ENCODE measurements at places on chromosomes 12 and 14.

- H3K27ac ChIP-seq, result peak overlapping the region; percentile 72
- H3K27me3 ChIP-seq, result peaks cover 11% of the 10 kb centered on the region
- no peak for DNase-seq
- peaks cover 4% of the 10 kb centered on the region for H3K36me3 ChIP-seq
- peaks cover 9% of the 10 kb centered on the region for H3K4me1 ChIP-seq
Measured at GRCh38 chr12:93669452-93669851, 7.7 kb upstream of the CRADD start.

- H3K27ac ChIP-seq, result no peak overlapping the region
- no peak for DNase-seq
- H3K36me3 ChIP-seq, result peaks cover 5% of the 10 kb centered on the region
Measured at GRCh38 chr12:4178424-4179170, 95.0 kb upstream of the CCND2 start.

GRCh38 chr12:62846491-62846890 is 88.5 kb downstream of the PPM1H start:
- H3K4me1 ChIP-seq, result no peaks in the 10 kb centered on the region
- no peak overlapping the region for H3K4me3 ChIP-seq
- peaks cover 4% of the 10 kb centered on the region for H3K27me3 ChIP-seq
- DNase-seq, result no peak

GRCh38 chr12:111367661-111368221 is 1.2 kb downstream of the PHETA1 start:
- H3K36me3 ChIP-seq, result peaks cover 13% of the 10 kb centered on the region
- DNase-seq, result no peak
- no peak overlapping the region for H3K27ac ChIP-seq
- peaks cover 30% of the 10 kb centered on the region for H3K4me1 ChIP-seq
- peak overlapping the region; percentile 89 for H3K4me3 ChIP-seq

DNA sequence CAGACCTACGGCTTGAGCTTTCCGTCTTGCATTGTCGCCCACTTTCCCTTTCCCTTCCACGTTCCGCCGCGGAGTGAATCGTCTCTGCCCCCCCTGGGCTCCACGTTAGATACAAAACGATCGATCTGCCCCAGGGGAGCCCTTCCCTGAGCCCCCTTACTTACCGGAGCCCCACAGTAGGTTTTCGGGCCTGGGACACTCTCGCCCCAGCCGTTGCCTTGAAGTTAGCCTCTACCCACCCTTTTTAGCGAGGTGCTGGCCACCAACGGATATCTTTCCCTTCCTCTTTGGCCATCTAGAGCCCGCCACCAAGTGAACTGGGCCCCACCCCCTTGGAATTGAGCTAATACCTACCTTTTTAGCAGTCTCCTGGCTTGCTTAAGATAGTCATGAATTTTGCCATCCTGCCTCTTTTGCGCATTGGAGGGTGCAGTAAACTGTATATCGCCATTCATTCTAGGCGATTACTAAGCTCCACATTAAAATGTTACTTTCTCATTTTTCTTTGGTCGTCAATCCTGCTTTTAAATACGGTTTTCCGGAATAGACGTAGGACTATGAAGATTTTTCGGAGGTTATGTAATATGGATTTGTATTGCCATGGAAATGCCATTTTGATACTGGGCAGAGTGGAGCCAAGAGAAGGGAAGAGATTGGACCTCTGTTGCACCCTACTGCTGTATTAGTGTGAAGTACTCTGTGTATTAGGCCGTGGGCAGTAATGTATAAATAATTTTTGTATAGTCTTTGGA is 764 bp downstream of the RBM25 start:
- DNase-seq, result no peak
- H3K27me3 ChIP-seq, result no peaks in the 10 kb centered on the region
- no peak overlapping the region for H3K27ac ChIP-seq
- peaks cover 12% of the 10 kb centered on the region for H3K4me1 ChIP-seq

GRCh38 chr14:21455592-21455911 is 371 bp downstream of the CHD8 start:
- peak overlapping the region; percentile 99 for H3K27ac ChIP-seq
- H3K27me3 ChIP-seq, result no peaks in the 10 kb centered on the region
- peak overlapping the region; percentile 99 for H3K4me3 ChIP-seq
- peaks cover 8% of the 10 kb centered on the region for H3K4me1 ChIP-seq
- peaks cover 15% of the 10 kb centered on the region for H3K36me3 ChIP-seq
- DNase-seq, result no peak

GRCh38 chr12:59977779-59978178 is 381.9 kb downstream of the SLC16A7 start:
- H3K4me1 ChIP-seq, result no peaks in the 10 kb centered on the region
- H3K27ac ChIP-seq, result no peak overlapping the region
- no peaks in the 10 kb centered on the region for H3K27me3 ChIP-seq
- DNase-seq, result no peak

GRCh38 chr14:50769863-50770500 is 61.0 kb downstream of the NIN start:
- DNase-seq, result no peak
- H3K27ac ChIP-seq, result peak overlapping the region; percentile 20
- no peaks in the 10 kb centered on the region for H3K27me3 ChIP-seq
- peaks cover 77% of the 10 kb centered on the region for H3K36me3 ChIP-seq
- H3K4me1 ChIP-seq, result peaks cover 23% of the 10 kb centered on the region
- no peak overlapping the region for H3K4me3 ChIP-seq

DNA sequence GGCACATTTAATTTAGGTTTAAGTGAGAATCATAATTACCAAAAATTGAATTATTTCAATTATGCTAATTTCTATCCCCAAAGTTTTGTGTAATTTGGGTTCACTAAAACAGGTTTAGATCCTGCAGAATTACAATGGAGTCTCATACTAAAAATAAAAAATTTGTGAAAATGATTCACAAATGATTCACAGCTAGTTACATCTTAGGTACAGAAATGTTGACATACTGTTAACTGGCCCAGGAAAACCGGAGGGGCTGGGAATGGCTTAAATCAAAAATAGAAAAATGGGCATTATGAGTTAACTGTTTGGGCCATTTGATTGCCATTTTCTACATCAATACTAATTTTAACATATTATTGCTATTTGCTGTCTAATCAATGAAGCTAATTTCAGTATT is 76.1 kb downstream of the RMST start:
- H3K36me3 ChIP-seq, result no peaks in the 10 kb centered on the region
- no peaks in the 10 kb centered on the region for H3K4me1 ChIP-seq
- H3K27ac ChIP-seq, result no peak overlapping the region

DNA sequence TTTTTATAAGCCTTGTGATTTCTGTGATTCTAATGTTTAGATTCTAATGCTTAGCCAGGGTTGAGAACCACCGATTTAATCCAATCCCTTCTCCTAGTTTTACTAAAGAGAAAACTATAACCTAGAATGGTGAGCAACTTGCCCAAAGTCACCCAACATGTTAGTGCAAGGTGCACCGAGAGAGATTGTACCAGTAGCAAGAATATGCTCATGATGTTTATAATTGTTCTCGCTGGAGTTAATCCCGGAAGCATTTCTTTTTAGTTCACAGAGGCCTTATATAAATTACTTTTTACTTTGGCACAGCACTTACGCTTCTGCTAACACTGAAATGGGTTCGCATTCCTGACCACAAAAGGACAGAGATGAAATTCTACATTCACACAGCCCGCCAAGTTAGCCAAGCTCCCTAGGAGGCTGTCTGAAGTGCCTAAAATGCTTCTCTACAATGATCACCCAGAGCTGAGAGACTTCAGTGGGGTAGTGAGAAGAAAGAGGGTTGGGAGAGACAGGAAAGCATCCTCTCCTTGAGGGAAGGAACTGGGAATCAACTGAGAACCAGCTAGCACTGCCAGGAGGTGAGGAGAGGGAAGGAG is 579 bp upstream of the BLOC1S1 start:
- H3K4me3 ChIP-seq, result peak overlapping the region; percentile 93
- H3K27me3 ChIP-seq, result no peaks in the 10 kb centered on the region
- H3K36me3 ChIP-seq, result peaks cover 14% of the 10 kb centered on the region
- H3K27ac ChIP-seq, result peak overlapping the region; percentile 98
- no peak for DNase-seq
- peaks cover 43% of the 10 kb centered on the region for H3K4me1 ChIP-seq

DNA sequence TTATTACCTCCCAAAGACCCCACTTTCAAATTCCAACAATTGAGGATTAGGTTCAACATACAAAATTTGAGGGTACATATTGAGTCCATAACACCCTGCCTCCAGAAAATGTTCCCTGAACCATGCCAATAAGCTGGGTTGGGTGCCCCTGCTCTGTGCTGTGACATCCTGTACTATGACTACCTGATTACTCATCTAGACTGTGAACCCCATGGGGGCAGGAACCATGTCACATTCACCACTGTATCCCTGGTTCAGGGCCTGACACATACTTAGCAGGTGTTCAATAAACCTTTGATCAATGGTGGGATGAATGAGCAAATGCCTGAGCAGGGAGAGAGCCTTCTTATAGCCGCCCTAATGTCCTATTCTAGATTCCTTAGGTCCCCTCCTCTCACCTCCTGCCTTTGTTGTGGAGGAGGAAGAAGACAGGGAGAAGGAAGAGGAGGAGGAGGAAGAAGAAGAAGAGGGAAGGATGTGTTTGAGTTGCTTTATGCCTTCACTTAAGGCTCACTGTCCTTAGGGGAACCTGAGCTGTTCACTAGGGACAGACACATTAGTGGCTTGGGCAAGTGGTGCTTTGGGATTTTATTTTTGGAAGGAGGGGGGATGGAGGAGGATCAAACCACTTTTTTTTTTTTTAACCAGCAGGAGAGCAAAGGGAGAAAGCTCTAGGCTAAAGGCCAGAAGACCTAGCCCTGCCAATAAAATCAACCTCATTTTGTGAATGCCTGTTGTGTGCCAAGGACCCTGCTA is 21.3 kb downstream of the GPR68 start:
- no peak overlapping the region for H3K4me3 ChIP-seq
- H3K4me1 ChIP-seq, result peaks cover 37% of the 10 kb centered on the region
- no peaks in the 10 kb centered on the region for H3K27me3 ChIP-seq
- DNase-seq, result no peak

GRCh38 chr14:38310420-38310995 is 54.6 kb upstream of the CLEC14A start:
- H3K27me3 ChIP-seq, result no peaks in the 10 kb centered on the region
- no peaks in the 10 kb centered on the region for H3K36me3 ChIP-seq
- no peak overlapping the region for H3K4me3 ChIP-seq
- DNase-seq, result no peak

All from stimulated activated naive B cell treated with anti-CD40 and anti-IgM and Interleukin-4, amounts not matched to agents 10 μg/mL and 1 μg/mL and 100 μg/mL, for 72 hours (primary cell).